ENCODE measurements at places on chromosomes 2 and 18.

DNA sequence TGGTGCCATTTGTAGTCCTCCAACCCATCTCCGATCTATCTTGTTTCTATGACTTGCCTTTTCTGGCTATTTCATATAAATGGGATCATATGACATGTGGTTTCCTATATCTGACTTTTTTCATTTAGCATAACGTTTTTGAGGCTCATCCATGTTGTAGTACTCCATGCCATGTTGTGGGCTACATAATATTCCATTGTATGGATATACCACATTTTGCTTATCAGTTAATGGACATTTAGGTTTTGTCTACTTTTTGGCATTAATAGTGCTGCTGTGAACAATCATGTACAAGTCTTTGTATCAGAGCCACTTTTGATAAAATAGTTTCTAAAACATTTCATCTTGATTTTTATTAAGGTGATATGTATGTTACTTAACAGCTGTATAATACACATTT is 7.4 kb downstream of the CEBPZOS start:
- no peak for DNase-seq

DNA sequence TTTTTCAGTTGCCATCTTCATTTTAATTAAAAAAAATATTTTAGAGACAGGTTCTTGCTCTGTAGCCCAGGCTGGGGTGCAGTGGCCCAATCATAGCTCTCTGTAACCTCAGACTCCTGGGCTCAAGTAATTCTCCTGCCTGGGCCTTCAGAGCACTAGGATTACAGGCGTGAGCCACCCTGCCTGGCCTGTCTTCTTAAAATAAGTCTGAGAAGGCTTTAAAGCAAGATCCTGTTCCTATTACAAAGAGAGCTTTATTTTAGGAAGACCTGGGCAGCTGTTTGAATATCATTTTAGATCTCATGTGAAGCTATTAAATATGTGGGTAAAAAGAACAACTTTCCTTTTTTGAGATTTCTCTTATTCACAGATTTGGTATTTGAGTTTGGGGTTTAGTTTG is 1.5 kb downstream of the FAM228A start:
- no peak for DNase-seq

- DNase-seq, result no peak
Observed at GRCh38 chr2:62999905-63000304, 50.7 kb upstream of the OTX1 start.

DNA sequence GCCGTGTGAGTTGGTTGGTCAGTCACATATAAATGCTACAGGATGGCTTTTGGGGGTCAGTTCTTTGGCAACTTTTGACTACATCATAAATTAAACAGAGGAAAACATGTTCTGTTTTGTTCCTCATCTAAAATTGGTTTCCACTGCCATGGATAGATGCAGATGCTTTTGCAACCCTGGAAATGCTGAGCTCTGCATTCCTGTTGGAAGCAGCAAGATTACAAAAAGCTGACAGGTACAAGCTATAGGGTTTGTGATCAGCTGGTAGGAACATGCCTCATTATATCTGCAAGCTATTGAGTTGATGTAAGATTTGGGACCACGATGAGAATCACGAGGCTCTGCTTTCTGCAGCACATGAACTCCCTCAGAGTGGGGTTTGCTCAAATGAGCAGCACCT is 207.4 kb upstream of the TPO start:
- DNase-seq, result no peak

DNA sequence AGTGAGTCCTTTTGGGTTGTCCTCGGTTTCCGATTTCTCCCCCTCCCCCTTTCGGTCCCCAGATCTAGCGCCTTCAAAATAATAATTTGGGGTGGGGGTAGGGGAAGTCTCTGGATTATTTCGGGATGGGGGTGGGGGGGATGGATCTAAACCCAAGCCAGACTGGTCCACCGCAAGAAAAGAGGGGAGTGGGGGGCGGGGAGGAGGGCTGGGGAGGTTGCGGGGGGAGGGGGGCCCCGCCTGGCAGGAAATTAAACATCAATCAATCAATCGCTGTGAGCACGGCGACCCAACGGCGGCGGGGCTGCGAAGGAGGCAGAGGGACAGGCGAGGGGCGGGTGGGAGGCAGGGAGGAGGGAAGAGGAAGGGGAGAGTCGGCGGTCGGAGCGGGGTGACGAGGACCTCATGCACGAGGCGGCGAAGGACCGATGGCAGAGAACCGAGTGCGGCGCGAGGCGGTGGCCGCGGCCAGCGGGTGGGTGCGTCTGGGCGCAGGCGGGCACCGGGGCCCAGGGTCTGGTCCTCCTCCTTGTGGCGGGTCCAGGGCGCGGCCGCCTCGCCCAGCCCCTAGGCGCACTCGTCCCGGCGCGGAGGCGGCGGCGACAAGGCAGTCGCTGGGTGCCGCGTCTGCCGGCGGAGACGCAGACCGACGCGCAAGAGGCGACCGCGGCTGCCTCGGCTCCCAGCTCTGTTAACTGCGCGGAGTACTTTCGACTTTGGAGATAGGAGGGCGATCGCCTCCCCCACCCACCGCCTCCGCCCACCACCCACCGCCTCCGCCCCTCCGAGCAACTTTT is 468 bp upstream of the SATB2 start:
- DNase-seq, result no peak

DNA sequence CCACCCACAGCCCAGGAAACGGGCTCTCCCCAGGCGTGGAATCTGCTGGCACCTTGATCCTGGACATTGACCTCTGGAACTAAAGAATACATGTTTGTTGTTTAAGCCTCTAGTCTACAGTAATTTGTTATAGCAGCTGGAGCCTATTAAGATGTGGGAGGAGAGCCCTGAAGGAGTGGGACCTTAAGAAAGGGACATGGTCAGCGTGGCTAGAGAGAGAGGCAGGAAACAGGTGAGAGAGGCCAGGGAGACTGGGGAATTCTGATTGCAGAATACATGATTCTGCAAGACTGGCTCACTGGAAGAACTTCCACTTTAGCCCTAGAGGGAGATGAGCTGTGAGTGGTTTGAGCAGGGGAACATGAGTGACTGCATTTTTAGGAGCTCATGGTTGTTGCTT is 83.2 kb downstream of the CD8B2 start:
- no peak for DNase-seq

DNA sequence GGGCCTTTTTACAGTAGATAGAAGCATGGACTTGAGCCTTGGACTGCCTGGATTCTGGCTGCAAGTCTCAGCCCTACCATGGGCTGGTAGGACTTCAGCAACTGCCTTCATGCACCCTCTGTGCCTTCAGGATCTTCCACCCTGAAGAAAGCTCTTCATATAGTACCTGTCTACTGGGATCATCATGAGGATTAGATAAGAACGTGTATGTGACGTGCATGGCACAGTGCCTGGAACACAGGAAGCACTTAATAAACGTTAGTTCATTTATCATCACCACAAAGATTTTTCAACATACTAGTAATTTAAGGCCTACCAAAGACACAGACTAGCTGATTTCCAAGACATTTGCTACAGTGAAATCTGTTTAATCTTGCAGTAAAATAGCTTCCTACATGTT is 53.2 kb upstream of the ITM2C start:
- no peak for DNase-seq

GRCh38 chr2:3492951-3493614 is 26.2 kb downstream of the ADI1 start:
- DNase-seq, result no peak

GRCh38 chr18:3874581-3874980 is 424.6 kb downstream of the TGIF1 start:
- no peak for DNase-seq

- DNase-seq, result no peak
Observed at GRCh38 chr2:181947273-181947672, 38.4 kb upstream of the PPP1R1C start.

- DNase-seq, result no peak
Observed at GRCh38 chr2:80054346-80054675, 250.2 kb downstream of the LRRTM1 start.

- DNase-seq, result no peak
Observed at GRCh38 chr2:64947885-64948284, 41.3 kb upstream of the SLC1A4 start.

DNA sequence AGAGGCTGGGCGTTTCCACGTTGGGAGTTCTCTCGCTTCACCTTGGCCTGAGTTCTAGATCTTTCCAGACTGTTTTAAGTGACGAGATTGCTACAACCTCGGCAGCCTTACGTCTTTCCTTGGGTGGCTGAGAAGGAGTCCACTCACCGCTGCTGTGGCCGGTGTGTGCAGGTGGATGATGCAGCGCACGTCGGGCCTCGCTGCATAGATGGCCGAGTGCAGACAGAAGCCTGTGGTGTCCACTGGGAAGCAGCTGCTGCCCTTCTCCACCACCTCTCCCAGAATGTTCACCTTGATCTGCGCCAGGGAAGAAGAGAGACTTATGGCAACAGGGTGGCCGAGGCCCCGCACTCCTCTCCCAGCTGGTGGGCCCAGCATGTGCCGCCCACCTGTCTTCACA is 75.7 kb downstream of the ADD2 start:
- no peak for DNase-seq

- no peak for DNase-seq
Observed at GRCh38 chr2:54642677-54643430, 80.6 kb upstream of the EML6 start.

DNA sequence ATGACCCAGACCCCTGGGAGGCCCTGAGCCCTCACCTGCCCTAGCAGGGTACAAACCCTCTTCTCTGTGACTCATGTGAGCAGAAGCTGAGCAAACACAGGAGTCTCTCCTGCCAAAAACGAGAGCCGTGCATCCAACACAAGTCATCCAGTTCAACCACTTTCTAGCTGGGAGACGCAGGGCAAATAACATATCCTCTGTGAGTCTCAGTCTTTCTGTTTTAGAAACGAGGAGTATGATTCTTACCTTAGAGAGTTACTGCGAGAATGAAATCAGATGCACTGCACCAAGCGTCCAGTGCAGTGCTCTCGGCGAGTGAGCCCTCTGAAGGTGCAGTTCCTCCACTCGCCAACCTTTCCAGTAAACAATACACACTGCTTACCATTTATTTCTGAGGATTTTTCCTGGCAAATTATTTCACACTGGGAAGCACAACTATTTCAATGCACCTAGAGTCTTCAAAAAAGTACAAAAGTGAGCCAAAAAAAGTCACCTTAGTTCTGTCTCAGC is 331.8 kb upstream of the MYT1L start:
- DNase-seq, result no peak

All from stimulated activated CD4-positive, alpha-beta T cell treated with anti-CD3 and anti-CD28 coated beads, TNF-alpha, amount 100 ng/mL, for 4 hours (primary cell).